ENCODE measurements at places on chromosomes 2 and 18. TPM values are rescaled to one million over a fixed set of nuclear protein-coding genes. Genes with fewer than 3 reads are reported as not detected.

The REG1B gene
- total RNA-seq, result not detected

The PMAIP1 gene
- 8.3 TPM for total RNA-seq

The CENPA gene
- total RNA-seq, result 20.4 TPM

The ATG9A gene
- 51.6 TPM for total RNA-seq

The IL1A gene
- not detected for total RNA-seq

The EPAS1 gene
- total RNA-seq, result 102 TPM

The ZBTB7C gene
- not detected for total RNA-seq

The NDUFB3 gene
- 162 TPM for total RNA-seq

The ZNF892 gene
- total RNA-seq, result 0.35 TPM

The ABCG5 gene
- not detected for total RNA-seq

The NAT8 gene
- not detected for total RNA-seq

The CPLX4 gene
- total RNA-seq, result not detected

The DPP10 gene
- total RNA-seq, result not detected

The KIAA2012 gene
- 0.25 TPM for total RNA-seq

The MREG gene
- 3.2 TPM for total RNA-seq

The CYP26B1 gene
- total RNA-seq, result 0.27 TPM

The IL36G gene
- not detected for total RNA-seq

DNA sequence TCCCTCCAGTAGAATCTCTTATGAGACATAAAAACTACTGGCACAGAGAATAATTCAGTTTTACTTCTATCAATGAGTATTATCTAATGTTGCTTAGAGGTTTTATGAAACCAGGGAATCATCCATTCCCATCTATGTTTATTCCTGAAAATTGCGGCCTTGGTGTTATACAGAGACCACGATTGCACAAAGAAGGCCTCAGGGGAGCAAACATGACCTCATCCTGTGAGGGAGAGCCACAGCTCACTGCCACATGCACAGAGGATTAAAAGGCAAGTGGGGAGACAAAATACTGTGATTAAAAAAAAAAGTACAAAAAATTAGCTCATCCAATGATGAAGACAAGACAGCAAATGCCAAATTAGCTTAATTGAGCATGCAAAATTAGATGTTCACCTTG, 111.8 kb upstream of the SLC35G4 start:
- peak; percentile 38 for DNase-seq

- no peak for DNase-seq
These were observed 184.0 kb downstream of the PDE11A start for GRCh38 chr2:177888581-177888980.

- no peak for DNase-seq
These were observed 45.5 kb downstream of the TMEM37 start for GRCh38 chr2:119477113-119477505.

GRCh38 chr18:50796495-50796894, 23.3 kb downstream of the MRO start:
- DNase-seq, result no peak

DNA sequence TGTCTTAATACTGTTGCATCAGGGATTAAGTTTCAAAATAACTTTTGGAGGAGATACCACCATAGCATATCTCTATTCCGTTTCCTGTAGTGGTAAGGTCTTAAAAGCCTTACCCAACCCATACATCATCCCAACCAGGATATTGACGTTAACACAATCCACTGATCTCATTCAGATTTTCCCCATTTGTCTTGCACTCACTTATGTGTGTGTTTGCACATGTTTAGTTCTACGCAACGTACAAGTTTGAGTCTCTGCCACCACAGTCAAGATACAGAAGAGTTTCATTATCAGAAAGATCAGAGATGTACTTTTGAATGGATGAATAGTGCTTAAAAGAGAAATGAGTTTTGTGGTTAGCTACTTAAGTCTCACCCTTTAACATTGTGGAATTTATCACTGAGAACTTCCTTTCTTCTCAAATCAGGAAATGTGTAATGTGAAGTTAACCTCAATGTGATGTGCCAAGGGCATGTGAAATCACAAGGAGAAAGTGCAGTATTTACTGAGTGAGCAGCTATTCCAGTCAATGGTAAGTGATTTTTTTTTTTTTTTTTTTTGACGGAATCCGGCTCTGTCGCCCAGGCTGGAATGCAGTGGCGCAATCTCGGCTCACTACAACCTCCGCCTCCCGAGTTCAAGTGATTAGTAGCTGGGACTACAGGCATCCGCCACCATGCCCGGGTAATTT, 69.2 kb upstream of the EPHA4 start:
- DNase-seq, result no peak

- DNase-seq, result no peak
These were observed 37.2 kb downstream of the PTPRM start for GRCh38 chr18:7604361-7604760.

- no peak for DNase-seq
These were observed 4.1 kb upstream of the ITPRIPL1 start for GRCh38 chr2:96320728-96321622.

- no peak for DNase-seq
These were observed 1.6 kb downstream of the IRS1 start for GRCh38 chr2:226797989-226798421.

DNA sequence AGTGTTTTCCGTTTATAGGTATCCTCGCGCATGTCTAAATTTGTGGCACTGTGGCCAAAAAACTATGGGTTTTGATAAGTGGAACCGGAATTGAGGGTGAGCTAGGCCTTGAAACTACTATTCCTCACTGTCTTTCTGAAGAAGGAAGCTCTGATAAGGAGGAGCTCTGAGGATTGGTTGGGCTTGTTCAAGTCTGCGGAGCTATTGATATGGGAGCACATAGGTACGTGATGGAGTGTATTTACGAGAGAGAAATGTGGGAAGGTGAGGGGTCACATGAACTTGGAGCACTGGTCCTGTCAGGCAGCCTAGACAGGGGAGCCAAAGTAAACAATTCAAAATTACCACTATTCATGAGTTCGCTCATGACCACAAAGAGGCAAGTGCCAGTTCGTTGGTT, 131.4 kb downstream of the BABAM2 start:
- DNase-seq, result no peak

DNA sequence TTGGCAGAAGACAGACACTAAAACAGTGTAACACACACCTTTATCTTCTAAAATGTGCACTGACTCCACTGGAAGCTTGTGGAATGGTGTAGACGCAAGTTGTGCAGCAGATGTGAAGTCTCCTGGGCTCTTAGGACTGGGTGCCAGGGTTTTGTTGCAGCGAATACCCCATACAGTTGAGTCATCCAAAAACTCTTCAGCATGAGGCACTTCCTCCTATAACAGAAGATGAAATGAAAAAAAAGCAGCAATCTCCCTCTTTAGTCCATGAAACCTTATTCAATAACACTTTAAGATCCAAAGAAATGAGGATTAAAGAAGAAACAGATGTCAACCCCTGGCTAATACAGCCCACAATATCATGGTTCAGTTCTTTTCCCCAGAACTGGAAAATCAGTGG, 22.2 kb downstream of the BUB1 start:
- no peak for DNase-seq

- DNase-seq, result no peak
These were observed 11.2 kb downstream of the CELF4 start for GRCh38 chr18:37554399-37554787.

DNA sequence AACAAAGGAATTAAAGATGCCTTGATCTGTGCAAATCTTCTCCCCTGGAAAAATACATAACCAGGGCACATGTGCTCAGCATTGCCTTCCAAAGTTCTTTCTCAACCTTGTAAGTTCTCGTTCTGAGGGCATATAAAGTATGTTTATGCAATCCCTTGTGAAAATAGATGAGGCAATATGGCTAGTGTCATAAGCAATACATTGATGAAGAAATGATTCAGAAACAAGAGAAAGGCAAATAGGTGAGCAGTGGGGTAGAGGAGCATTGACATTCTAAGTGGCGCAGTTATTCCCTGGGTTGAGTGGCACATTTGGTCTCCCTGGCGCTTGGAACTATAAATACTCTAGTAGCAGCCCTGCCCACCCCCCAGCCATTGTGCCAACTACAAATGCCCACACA, 57.4 kb upstream of the PGAP1 start:
- no peak for DNase-seq

DNA sequence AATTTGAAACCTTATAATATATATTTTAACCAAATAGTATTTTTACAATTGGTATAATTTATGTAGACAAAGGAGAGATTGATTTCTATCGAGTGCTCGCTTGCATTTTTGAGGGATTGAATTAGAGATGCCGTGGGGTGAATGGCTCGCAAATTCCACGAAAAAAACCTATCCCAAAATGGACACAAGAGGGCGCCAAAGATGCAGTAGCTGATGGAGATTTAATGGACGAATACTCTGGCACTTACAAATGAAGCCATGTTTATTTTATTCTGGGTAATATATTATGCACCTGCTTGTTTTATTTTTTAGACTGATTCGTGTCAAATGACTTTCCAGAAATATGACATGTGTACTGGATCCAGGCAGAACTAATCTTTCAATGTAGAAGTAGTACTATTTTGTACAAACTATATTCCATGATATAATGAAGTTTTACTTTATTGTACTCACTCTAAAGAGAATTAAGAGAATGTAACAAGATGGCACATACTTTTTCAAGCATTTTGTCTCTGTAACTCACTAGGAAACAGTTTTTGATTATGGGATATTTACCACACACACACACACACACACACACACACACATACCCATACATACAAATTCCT, 505.4 kb downstream of the PLCL1 start:
- peak; percentile 42 for DNase-seq

DNA sequence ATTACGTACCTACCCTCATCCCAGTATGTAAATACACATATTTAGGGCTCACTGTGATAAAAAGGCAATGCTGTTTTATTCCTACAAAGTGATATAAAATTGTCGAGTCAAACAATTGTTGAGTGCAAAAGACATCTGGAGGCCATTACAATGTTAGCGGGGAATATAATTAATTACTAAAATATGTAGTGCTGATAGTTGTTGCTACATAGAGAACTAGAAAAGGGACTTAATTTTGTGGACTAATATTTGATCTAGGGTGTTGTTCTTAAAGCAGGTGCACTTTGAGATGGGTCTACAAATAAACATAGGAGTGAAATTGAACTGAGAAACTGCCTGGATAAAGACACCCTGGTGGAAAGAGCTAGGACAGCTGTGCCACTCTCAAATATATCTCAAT, 300.1 kb downstream of the NOL4 start:
- DNase-seq, result no peak

- peak; percentile 30 for DNase-seq
These were observed 6.2 kb downstream of the MRPS5 start for GRCh38 chr2:95115418-95115817.

GRCh38 chr2:20483194-20483895, 36.5 kb downstream of the RHOB start:
- DNase-seq, result no peak

- no peak for DNase-seq
These were observed 156.8 kb downstream of the TMEM200C start for GRCh38 chr18:5738526-5738925.

DNA sequence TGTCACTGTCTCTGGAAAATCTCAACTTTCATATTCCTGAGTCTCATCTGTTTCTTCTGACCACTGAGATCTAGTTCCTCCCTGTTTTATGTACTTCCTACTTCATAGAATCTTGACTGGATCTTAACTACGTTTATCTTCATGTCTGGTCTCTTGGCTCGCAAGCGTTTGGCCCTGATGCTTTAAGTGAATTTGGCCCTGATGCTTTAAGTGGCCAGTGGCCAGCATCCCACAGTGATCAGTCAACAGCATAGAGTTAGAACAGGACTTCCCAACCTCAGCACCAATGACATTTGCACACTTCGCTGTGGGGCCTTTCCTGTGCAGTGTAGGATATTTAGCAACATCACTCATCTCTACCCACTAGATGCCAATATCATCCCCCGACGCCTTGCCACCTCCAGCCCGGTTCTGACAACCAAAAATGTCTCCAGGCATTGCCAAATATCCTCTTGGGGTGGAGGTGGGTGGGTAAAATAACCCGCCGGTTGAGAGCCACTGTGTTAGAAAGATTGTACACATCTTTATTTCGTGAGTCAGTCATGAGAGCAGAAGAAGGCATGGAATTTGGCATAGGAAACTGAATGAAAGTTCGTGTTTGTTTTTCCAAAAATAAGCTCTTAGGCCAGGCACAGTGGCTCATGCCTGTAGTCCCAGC, 12.2 kb downstream of the TM4SF20 start:
- DNase-seq, result peak; percentile 70

DNA sequence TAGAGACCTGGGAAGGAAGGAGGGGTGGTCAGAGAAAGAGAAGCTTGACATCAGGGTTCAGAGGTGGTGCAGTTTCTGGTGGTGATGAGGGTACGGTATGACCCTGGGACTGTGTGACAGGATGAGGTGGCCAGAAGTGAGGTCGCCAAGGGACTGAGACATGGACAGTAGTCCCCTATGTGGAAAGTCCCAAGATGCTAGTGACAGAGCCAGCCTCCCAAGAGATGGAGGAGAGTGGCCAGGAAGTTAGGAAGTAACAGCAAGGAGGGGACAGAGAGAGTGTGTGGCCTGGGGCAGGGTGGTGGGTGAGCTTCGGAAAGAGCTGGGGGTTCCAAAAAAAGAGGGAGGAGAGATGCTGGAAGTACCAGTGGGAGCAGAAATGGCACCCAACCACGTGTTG, 66.0 kb downstream of the SMAD7 start:
- DNase-seq, result no peak

DNA sequence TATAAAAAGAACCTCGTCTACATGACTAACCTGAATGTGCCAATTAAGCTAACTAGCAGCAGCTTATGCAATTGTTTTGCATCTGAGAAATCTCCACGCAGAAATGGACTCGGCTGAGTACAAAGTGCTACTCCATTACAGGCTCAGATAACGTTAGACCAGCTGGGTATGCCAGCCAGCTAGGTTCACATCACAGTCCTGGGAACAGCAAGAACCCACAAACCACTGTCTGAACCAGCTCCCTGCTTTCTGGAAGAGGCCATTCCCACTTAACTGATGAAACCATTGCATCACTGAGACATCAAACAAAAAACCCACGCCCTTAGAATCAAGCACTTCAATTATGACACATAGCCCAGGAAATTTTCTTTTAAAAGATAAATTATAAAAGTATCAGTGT, 202.7 kb downstream of the CYRIA start:
- DNase-seq, result no peak

DNA sequence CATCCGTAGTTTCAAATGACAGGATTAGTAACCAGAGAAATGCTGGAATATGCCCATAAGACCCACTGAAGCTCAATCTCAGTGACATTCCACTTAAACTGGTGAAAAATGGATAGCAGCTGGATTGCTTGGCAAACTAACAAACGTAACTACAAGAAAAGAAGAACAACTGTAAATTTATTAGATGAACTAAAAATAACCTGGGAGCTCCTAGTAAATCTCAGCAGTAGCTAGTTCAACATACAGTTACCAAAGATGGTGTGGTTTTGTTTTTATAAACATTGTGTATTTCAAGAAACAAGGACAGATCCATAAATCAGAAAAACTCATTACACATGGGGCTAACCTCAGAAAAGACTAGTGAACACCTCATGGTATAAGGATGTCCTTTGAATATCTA, 531.9 kb downstream of the XIRP2 start:
- DNase-seq, result no peak

Data from HFFc6 (cell line).